ENCODE measurements at places on chromosomes 3 and 15.

DNA sequence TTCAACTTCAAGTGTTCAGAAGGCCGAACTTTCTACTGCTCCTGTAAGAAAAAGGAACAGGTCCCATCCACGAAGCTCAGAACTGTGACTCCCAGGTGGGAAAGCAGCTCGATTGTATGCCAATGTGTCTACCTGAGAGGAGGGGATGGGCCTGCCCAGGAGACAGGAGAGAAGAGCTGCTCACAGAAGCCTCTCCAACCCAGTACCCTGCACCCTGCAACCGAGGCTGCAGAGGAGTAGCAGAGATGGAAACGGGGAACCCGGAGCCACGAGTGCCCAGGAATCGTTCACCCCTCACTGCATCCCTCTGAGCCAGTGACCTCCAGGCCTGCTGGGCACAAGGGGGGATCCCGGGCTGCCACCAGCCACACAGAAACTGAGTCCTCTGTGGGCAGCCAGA is 86.5 kb upstream of the PRR23E start:
- peak; percentile 20 for DNase-seq

- no peak for DNase-seq
Observed at GRCh38 chr3:128080323-128081080, 28.3 kb downstream of the SEC61A1 start.

GRCh38 chr3:123298903-123299302 is 97.2 kb downstream of the SEC22A start:
- DNase-seq: no peak

DNA sequence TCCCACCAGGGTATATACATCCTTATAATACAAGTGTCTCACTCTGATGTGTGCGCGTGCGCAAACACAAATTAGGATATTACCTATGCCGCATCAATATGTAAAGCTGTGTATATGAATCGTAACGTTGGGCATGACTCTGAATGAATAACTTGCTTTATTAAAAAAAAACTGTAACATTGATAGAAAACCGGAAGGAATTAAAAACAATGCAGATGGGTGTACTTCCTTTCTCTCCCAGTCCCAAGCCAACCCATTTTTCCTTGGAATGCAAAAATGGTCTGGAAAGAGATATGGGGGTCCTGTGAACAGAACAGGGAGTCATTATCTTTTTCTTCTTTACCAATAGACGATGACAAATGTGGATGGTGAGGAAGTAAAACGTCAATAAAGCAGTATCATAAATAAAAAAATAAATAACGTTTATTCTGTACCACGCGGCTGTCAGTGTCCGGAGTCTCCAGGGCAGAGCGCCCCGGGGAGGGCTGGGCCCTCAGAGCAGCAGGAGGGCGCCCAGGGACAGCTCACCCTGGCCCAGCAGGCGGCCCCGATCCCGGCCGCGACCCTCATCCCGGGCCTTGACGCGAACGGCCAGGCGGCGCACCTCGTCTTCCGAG is 1.6 kb downstream of the C2CD4B start:
- no peak for DNase-seq

DNA sequence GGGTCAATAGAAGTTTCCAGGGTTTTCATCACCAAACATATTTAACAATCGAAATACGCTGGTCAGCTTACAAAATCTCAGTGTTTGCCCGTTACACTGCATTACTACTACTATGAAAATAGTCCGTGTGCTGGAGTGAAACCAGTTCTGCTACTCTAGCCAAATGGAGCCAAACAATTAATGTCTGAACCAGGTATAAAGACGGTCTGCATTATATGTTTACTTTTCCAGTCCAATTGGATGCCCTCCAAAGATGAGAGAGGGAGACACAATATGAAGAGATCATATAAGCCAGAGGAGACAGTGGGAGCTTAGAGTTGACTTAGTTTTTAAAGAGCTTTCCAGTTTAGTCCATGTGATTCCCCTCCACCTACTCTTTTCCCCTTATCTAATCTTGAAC is 6.3 kb upstream of the DUT start:
- DNase-seq: no peak

- DNase-seq: no peak
Observed at GRCh38 chr3:106381286-106381938, 512.6 kb upstream of the CBLB start.

GRCh38 chr3:39295184-39295775 is 15.4 kb upstream of the CX3CR1 start:
- DNase-seq: no peak

- DNase-seq: no peak
Observed at GRCh38 chr3:127680146-127680661, 7.5 kb downstream of the ABTB1 start.

DNA sequence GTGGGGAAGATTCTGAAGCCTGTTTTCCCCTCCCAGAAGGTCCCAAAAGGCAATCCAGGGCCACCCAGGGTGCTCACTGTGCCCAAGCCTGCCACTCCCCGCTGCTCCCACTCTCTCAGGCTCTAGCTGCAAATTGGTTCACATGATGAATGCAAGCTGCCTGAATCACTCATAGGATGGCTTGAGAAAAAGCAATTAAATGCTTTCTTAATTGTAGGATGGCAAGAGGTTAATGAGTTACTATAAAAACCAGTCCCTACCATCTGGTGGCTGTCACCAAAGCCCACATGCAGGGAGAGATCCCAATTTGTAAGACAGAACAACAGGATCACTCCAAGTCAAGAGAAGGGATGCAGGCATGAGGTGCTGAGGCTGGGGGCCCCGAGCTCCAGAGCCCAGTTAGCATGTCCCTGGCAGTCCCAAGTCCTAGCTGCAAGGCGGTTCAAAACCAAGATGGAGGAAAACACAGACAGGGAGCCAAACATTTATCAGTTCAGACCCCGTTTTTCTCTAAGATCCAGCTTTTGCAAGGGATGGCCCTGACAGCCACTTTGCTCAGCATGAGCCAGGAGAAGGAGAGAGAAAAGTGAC is 207.1 kb downstream of the UACA start:
- no peak for DNase-seq

DNA sequence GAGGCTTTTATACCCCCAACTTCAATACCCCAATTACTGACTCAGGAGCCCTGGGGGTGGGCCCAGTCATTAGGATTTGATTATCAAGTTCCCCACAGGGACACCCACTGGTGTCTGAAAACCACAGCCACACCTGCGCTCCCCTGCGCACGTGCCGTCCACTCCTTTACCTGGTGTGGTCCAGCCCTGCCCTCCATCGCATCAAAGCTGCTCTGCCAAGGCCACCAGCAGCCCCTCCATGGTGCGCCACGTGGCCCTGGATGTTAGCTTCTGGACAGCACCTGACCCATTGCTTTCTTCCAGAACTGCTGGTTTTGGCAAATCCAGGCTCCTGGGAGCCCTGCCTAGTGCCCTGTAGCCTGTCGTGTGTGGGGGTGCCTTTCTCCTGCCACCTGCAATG is 136.3 kb downstream of the NSMCE3 start:
- DNase-seq: no peak

- DNase-seq: no peak
Observed at GRCh38 chr3:106823701-106824100, 553.5 kb upstream of the CCDC54 start.

DNA sequence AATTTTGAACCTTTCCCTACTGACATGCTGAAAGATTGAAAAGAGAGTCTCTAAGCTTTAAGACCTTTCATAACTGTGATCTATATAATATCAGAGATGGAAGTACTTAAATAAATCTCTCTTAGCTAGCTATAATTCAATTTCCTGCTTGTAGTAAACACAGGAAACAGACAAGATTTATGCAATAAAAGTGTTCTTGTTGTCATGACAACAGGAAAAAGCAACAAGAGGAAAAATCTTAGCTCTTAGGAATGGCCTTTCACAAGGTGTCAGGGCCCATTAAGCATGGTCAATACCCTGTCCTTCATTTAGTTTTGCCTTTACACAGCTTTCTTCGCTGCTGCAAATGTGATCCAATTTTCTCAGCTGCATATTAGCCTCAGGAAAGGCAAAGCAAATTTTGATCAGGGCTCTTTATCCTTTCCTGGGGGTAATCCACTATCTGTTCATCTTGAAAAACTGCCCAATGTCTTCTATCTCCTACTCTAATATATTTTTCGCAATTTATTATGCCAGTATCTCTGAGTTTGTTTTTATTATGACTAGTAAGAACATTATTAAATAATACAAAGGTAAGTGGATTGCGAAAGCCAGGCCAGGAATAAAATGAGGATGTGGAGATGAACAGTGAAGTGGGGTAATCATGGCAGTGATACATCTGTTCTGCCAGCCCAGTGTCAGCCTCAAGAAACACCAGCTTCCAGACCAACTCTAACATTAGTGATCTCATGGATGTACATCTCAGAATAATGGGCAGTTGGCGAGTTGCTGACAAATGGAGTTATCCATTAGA is 28.7 kb downstream of the SIDT1 start:
- no peak for DNase-seq

- peak; percentile 35 for DNase-seq
Observed at GRCh38 chr15:96333131-96334016, 2.9 kb downstream of the NR2F2 start.

GRCh38 chr3:54538346-54538745 is 389.5 kb downstream of the LRTM1 start:
- no peak for DNase-seq

DNA sequence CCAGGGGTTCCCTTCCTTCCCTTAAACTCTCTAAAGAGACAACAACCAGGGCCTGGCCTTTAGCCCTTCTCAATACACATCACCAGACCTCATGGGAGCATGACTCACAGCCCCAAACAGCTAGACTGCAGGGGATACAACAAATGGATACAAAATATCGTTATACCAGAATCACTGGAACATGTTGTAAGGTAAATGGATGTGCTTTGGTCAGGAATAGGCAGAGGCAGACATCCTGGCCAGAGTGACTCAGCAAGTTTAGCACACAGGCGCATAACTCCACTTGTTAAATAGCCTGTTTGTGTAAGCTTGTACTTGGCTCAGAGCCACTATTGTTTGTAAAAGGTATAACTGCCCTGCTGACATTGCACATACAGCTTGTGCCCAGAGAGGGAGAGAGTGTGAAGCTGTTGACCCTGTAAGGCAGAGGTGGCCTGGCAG is 18.3 kb downstream of the TMED3 start:
- no peak for DNase-seq

DNA sequence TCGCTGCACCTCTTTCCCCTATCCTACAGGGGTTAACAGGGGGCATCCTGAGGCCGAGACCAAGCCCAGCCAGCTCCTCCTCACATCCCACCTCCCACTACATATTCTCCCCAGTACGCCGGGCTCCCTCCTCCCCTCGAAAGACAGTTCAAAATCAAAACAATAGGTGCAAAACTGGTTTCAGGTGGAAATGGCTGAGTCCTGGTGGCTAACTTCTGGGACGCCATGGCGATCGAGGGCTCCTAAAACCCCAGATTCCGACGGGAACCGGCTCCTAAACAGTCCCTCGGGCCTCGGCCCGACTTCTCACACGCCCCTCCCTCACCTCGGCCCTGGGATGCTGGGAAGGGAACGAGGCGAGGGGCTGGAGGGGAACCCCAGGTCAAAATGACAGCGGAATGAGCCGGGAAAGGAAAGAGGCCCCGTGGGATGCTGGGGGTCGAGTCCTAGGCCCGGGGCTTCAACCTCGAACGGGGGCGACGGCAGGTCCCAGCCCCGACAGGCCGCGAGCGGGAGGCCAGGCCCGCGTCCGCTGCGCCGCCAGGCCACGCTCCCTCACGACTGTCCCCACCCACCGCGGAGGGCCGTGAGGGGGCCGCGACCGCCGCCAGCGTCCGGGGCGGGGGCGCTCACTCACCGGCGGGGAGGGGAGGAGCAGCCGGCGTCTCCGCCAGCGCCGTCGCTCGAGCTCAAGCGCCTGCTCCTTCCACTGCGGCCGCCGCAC is 492 bp downstream of the TMCC1 start:
- peak; percentile 38 for DNase-seq

- DNase-seq: no peak
Observed at GRCh38 chr3:190053919-190054672, 66.6 kb downstream of the P3H2 start.

DNA sequence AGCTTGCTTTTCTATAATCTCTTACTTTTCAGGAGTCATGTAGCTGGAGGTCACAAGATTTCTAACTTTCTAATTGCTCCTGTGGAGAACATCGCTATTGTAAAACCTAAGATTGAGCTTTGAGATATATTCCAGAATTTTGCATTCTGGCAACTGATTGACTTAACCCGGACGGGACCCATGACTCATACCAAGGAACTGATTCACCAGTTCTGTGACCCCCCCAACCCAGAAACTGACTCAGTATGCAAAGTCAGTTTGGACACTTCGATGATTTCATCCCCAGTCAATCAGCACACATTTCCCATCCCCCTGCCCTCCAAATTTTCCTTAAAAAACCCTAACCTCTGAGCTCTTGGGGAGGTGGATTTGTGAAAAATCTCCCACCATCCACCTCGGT is 396.5 kb upstream of the GBE1 start:
- no peak for DNase-seq

GRCh38 chr3:152419748-152420147 is 151.0 kb downstream of the MBNL1 start:
- no peak for DNase-seq

GRCh38 chr3:1087066-1087560 is 5.7 kb upstream of the CNTN6 start:
- no peak for DNase-seq

- DNase-seq: no peak
Observed at GRCh38 chr3:40765884-40766283, 241.1 kb downstream of the ZNF621 start.

DNA sequence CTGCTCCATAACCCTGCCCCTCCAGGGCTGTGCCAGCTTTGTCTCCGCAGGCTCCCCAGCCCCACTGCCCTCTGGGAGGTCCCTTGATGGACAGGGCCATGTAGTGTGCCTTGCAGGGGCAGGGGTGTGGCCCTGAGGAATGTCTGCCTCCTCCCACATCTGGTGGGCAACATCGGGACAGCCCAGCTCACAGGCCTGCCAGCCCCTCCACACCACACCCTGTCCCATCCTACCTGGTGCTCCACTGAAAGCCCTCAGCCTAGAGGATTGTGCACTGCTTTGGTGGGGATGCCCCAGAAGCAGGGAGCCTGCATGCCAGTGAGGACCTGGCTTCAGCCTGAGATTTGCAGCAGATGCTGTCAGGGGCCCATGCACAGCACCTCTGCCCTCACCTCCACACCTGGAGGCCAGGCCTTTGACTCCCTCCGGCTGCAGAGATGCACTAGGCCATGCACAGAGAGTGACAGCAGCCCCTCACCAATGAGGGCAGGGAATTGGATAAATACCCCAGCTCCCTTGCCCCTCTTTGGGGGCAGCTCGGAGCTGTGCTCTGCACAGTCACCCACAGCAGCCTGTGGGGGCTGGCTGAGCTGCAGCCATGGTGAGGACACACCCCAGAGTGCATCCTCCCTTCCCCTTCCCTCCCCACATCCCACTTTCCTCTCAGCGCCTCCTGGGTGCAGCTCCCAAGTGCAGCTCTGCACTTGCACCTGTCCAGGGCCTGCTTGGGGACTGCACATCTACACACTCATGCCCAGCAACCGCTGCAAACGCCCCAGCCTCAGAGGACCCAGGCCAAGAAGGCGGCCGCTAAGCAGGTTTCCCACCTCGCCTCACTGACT is 2.7 kb downstream of the C3orf22 start:
- DNase-seq: no peak

DNA sequence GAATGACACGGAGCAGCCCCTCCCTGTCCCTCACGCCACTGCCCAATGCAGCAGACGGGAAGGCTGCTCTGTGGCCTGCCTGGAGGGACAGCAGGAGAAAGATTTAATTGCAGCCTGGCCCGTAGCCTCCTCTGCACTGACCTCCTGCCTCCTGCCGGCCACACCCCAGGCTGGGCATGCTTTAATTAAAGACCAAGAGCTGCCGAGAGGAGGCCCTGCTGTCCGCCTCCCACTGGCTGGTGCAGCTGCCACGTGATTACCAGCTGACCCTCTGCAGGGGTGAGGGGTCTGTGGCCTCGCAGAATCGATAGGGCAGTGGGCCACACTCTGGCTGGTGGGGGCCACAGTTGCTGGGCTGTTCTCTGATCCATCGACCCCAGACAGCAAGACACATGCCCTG is 100.2 kb upstream of the PRR23E start:
- no peak for DNase-seq
